ENCODE measurements at places on chromosomes 3 and 15.
A peak's percentile ranks its signal among the peaks of the same experiment; 100 is the strongest.

DNA sequence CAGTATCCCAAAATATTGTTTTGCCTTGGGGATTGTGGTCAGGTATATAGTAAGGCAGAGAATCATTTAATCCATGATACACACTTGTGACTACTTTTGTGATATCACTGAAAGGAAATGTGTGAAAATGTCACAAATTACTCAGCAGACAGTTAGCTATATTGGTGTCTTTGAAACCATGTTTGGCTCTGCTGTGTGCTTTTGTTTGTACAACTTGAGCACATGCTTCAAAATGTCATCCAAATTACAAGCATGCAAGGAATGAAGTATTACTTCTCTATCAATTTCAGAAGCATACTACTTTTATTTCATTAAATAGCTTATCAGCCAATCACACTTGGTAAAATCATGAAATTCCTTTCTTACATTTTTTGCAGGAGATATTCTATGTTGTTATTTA is 619.0 kb upstream of the AGTR1 start:
- no peak for DNase-seq

- no peak for DNase-seq
Measured at GRCh38 chr15:68201153-68201878, 3.8 kb downstream of the CALML4 start.

- DNase-seq: peak; percentile 56
Measured at GRCh38 chr3:45528429-45528828, 66.1 kb upstream of the LIMD1 start.

DNA sequence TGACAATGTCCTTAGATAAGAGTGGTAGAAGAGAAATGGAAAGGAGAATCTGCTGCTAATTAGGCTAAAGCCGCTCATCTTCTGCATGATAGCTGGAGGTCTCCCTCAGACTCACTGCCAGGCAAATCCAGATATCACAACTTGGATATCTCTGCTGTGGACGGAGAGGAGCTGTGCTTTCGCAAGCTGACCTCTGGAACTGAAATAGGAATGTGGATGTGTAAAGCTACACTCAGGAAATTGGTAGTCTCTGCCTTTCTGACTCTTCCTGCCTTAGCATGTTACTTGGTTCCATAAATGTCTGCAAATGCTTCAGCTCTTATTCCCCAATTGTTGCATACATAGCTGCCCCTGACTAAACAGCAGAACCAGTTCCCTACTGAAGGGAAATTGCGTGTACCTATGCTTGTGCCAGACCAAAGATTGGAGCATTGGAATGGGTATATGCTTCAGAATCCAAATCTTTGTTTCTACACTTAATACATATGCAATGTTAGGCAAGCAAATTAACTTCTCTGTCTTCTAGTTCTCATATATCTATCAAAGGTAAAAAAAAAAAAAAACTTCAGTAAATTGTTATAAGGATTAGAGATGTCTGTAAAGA is 74.7 kb upstream of the ROBO2 start:
- DNase-seq: no peak

DNA sequence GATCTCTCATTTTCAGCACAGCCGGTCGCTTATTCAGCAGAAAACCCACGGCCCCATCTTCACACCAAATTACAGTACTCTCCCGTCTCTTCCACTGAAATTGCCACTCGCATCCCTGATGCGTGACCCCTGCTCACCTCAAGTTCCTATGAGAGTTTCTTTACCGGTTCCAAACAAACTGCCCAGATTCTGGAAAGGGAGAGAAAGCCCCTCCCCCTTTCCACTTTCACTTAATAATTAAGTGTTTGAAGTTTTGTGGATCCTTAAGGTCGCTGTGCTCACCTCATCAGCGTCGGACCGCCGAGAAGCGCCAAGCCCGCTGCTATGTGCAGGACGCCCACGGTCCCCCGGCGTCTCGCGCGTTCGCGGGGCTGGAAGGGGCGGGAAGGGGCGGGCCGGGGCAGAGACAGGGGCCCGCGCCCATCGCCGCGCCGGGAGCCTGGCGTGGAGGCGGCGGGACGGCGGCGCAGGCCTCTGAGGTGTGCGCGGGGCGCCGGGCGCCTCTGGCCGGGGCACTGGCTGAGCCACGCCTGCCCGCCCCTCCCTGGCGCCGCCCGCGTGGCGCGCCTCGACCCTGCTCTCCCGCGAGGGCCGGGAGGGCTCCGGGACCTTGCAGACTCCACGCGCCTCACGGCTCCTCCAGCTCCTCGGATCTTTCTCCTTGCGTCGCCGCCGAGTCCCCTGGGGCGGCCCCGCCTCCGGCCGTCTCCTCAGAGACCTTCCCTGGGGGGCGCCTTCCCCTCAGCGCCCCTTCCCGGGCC is at the start of gene GPR156:
GPR156 (minus strand) TSS at position 476 of the 761 bp plus-strand sequence. CDS start 41,124 bp downstream, outside the sequence.
- DNase-seq: peak; percentile 10

DNA sequence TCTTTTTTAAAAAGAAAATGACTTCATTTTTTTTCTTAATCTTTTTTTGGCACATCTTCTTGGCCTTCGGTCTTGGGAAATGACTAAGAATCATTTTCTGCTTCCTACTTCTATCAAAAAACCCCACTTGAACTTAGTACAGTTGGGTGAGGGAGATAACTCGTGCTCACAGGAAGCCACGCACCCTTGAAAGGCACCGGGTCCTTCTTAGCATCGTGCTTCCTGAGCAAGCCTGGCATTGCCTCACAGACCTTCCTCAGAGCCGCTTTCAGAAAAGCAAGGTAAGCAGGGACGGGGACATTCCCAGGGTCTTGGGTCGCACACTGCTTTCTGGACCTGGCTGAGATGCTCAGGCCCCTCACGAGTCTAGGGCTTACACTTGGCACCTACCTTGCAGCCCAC is at the start of gene CCR4:
CCR4 (plus strand) TSS at position 235 of the 402 bp plus-strand sequence. CDS start 1,779 bp downstream, outside the sequence.
- peak; percentile 59 for DNase-seq

- no peak for DNase-seq
Measured at GRCh38 chr15:37372064-37372463, 271.7 kb upstream of the MEIS2 start.

DNA sequence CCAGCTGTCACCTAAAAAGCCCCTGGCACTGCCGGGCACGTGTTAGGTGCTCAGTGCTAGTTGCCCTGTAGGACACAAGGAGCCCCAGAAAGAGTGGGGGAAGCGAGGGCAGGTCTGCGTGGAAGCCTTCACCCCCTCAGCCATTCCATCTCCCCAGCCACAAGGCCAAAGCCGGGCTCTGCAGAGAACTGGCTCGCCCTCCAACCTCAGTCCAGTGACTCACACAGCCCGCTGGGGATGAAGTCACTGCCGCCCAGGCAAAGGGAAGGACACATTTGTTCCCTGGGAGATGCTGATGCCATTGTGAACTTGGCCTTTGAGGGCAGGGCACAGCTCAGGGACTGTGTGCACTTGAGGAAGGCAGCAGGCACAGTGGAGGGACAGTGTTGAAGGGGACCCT is 48.1 kb downstream of the IQSEC1 start:
- DNase-seq: peak; percentile 96

GRCh38 chr3:184690192-184690883 is 21.5 kb downstream of the MAGEF1 start:
- DNase-seq: no peak

DNA sequence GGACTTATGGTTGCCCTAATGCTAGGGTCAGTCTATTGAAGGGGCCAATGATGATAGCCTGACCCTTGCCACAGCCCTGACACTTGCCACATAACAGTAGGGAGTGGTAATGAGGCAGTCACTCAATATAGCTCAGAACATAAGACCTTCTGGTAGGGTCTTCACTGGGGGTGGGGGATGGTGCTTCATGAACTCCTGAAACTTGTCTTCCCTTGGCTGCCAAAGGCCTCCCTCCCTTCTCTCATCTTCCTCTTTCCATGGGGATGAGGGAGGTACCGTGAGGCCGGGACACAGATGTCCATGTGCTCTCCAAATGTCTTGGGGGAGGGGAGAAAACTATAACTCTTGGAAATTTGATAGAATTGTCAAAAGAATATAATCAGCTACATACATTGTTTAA is 21.1 kb upstream of the THSD4 start:
- no peak for DNase-seq

DNA sequence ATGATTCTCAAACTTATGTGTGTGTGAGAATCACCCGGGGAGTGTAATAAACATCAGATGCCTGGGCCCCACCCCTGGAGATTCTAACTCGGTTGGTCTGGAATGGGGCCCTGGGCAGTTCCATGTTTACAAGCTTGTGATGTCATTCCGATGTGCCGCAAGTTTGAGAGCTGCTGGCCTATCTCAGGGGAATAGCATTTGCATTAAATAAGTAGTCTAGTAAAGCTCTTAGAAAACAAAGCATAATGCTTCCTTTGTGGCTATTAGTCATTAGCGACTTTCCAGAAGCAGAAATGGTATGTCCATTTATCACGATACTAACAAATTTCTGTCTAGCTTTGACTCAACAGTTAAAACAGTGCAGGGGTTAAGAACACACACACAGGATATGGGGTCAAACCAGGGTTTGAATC is 20.9 kb downstream of the PGBD4 start:
- DNase-seq: no peak

GRCh38 chr3:169232863-169233262 is 430.6 kb downstream of the MECOM start:
- DNase-seq: no peak

- peak; percentile 63 for DNase-seq
Measured at GRCh38 chr3:159322322-159322939, 520.6 kb downstream of the MFSD1 start.

GRCh38 chr3:123098426-123099330 is 31.9 kb downstream of the PDIA5 start:
- no peak for DNase-seq

DNA sequence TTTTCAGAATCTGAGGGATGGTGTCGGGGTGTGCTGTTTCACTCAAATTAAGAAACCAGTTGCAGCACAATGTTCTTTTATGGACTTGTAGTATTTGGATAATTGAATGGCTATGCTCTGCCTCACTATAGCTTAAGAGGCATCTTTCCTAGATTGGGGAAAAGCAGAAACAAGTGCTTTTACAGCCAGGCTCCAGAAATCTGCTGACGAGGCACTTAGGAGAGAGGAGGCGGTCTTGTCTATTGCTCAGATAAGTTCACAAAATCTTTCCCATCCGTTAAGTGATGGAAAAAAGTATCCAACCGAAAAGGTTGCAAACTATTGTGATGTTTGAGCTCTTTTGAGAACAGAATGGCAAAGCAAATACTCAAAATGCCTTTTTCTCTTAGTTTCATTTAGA is 336.1 kb upstream of the RARB start:
- DNase-seq: no peak

DNA sequence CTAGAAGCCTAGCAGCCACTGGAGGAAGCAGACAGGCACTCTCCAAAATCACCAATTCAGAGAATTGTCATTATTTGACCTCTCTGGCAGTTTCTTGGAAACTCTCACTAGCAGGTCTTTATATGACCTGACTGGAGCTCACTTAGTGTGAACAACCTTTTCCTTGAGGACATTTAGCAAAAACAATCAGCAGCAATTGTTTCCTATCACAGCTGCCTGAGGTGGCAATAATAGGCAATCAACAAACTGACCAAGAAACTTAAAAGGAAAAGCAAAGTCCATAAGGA is 162.4 kb upstream of the STT3B start:
- no peak for DNase-seq

- no peak for DNase-seq
Measured at GRCh38 chr15:51335538-51336410, 2.6 kb downstream of the CYP19A1 start.

GRCh38 chr15:74144153-74144775 is 13.9 kb downstream of the ISLR2 start:
- DNase-seq: no peak

DNA sequence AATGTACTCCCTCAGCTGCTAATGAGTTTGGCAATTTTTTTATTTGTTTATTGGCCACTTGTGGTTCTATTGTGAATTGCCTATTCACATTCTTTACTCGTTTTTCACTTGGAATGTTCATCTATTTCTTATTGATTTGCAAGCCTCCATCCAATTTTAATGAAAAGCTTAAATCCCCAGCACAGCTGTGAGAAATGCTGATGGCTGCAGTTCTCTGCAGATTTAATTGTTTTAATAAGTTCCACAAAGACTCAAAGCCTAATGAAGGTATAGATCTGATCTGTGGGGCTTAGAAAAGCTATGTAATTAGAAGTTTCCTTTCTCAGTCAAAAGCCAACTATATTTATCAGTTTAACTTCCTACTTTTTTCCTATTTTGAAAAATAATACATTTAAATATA is 41.5 kb downstream of the LYZL4 start:
- DNase-seq: no peak

DNA sequence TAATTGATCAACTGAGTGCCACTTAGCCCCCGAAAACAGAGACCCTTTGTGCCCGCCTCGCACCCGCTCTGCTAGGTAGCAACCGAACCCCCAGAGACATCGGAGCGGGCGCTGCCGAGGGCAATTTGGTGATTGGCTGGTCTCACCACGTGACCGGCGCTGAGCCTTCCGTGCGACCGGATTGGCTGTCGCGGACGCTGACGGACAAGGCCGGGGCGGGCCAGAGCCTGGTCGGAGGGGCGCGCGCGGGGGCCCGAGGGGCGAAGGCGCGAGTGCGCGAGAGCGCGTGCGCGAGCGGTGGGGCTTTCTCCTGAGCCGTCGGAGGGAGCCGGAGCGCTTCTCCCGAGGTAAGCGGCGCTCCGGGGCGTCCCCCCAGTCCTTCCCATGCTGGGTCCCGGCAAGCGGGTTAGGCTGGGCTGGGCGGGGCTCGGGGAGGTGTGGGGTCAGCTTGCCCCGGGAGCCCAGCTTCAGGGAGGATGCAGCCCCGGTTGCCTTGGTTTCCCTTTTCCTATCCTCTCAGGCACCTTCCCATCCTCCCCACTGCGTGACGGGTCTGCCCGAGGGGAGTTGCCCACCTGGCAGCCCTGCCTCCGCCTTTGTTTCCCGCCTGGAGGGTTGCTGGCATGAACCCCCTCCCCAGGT is at the start of gene TMEM108:
TMEM108 (plus strand) TSS at position 303 of the 642 bp plus-strand sequence.
- peak; percentile 55 for DNase-seq

DNA sequence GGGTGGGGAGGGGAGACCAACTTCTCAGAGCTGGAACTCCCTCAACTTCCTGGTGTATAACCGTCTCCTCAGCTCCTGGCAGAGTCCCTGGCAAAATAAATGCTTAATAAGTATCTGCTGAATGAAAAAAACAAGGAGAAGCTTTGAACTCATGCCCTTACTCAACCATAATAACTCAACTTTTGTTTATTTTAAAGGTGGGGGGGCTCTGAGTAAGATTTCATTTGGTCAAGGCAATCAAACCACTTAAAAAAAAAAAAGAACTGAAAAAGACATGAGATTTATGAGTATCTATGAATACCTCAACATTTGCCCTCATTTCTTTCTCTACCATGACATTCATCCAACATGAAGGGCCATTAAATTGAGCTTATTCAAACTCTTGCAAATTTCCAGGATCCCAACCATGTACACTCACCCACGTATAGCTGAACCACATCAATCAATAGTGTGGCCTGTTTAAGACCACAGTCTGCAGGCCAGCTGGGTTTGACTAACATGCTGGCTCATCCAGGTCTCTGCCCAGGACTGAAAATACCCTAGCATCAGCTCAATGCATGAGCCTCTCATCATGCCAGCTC is 157.9 kb downstream of the FOXP1 start:
- no peak for DNase-seq

- DNase-seq: no peak
Measured at GRCh38 chr15:67992834-67993233, 61.3 kb upstream of the PIAS1 start.

GRCh38 chr15:37425541-37425940 is 325.2 kb upstream of the MEIS2 start:
- no peak for DNase-seq

- no peak for DNase-seq
Measured at GRCh38 chr3:168395551-168395950, 299.8 kb upstream of the GOLIM4 start.

- no peak for DNase-seq
Measured at GRCh38 chr3:148816427-148816826, 11.2 kb upstream of the CPB1 start.

GRCh38 chr15:67784856-67785430 is 40.4 kb upstream of the SKOR1 start:
- no peak for DNase-seq

- no peak for DNase-seq
Measured at GRCh38 chr3:129025691-129026435, 24.8 kb downstream of the EFCC1 start.

All from suppressor macrophage (primary cell).